GF-D8 (cell line): ENCODE measurements at places on chromosomes 13 and 19.

GRCh38 chr13:90592943-90593342, 754.5 kb upstream of the MIR17HG start:
- no peak for DNase-seq

GRCh38 chr13:76697288-76697687, 188.9 kb downstream of the KCTD12 start:
- DNase-seq, result no peak

- DNase-seq, result no peak
Measured at GRCh38 chr19:11657307-11657706, 60.0 kb downstream of the ZNF627 start.

GRCh38 chr19:45469945-45470761, 2.4 kb downstream of the FOSB start:
- DNase-seq, result no peak

DNA sequence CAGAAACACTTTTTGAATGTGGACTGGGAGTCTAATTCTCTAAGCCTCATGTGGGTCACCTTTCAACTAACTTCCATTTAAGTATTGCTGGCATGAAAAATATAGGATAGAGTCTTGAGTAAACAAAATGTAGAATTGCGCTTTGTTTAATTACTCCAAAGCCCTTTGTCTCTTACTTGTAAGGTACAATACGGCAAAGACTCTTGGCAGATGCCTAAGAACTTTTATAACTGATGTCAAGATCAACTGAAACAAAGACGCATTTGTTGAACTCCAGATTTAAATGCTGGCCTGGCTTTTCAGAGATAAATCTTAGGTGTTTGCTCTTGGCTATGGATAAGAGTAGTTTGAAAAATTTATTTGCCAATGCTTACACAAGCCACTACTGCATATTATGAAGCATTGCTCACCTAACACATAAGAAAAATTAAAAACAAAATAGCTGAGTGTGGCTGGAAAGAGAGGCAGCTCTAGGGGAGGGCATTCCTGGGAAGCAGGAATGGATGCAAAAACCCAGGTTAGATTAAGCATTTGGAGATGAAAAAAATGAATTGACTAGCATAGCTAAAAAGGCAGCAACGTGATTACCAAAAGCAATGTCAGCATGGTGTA, 107.3 kb upstream of the STARD13 start:
- DNase-seq, result no peak

DNA sequence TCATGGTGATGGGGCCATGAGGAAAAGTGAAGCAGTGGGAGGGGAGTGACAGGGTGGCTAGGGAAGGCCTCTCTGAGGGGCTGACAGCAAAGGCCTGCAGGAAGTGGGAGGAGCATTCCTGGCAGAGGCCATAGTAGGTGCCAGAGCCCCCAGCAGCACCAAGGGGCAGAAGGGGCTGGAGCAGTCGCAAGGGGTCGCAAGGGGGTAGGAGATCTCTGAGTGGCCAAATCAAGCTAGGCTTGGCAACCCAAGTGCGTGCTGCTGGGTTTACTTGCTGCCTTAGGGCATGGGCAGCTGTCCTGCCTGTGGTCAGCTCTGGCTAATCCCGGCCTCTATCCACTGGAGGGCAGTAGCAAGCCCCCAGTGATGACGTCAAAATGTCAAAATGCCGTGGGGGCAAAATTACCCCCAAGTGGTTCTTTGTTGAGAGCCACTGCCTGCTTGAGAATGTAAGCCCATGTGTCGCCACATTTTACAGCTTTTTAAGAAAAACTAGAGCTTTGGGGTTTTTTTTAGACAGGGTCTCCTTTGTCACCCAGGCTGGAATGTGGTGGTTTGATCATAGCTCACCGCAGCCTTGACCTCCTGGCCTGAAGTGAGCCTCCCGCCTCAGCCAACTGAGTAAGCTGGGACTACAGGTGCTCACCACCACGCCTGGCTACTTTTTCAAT, 11.8 kb downstream of the CCDC97 start:
- no peak for DNase-seq

GRCh38 chr19:45464274-45464673, 3.5 kb upstream of the FOSB start:
- DNase-seq, result no peak

DNA sequence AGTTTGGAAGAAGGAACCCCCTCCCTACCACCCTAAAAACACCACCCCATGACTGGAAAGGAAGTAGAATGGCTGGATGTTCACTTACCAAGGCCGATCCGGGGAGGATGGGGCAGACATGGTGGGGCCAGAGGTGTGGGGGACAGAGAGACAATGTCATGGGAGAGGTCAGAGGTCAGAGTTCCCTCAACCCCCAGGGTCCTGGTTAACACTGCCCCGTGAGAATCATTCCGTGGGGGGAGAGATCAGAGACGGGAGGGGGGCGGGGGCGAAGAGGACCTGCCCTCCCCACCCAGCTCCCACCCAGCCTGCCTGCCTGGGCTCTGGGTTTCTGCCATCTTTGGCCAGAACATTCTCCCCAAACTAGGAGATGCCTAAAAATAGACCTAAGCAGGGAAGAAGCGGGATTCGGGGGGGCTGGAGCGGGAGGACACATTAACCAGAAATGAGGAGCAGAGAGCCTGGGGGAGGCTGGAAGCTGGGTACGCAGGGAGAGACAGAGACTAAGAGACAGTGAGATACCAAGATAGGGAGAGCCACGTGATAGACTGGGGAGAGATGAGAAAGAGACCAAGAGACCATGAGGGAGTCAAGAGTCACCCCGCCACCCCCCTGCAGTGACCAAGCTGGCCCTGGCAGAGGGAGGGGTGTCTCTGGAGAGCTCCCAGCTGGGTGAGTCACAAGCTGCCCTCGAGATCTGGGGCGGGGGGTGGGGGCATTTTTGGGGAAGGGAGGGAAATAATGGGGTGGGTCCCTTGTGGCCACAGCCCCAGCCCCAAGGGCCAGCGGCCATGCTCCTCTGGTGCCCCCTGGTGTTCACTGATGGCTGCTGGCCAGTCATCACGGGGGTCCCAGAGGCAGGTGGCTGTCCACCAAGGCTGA, 6.1 kb upstream of the KANK2 start:
- DNase-seq, result no peak

- DNase-seq, result no peak
Measured at GRCh38 chr13:23740002-23740401, 149.2 kb downstream of the MIPEP start.

DNA sequence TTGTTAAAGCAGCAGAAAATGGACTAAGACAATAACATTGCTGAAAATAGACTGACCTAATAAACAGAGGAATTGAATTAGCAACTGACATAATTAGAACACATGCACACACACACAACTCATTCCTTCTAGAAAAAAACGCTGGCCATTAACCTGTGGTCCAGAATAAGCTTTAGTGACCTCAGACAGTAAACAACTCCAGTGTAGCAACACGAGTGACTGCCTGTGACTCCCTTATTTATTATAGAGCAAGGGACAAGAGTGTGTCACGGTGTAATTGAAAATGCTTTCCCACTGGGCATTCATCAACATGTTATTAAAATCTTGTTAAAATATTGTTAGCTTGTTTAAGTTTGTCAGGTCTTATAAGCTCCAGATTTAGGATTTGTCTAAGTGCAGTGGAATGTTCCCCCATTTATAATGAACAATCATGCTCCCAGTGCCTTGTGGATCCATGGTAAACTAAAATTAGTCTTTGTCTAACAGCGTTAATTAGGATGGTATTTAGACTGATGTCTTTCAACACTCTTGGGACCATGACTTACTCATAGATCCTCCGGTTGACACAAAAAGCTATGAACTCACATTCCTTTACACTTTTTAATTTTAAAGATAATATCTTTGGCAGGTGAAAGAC, 111.7 kb upstream of the IRS2 start:
- no peak for DNase-seq

DNA sequence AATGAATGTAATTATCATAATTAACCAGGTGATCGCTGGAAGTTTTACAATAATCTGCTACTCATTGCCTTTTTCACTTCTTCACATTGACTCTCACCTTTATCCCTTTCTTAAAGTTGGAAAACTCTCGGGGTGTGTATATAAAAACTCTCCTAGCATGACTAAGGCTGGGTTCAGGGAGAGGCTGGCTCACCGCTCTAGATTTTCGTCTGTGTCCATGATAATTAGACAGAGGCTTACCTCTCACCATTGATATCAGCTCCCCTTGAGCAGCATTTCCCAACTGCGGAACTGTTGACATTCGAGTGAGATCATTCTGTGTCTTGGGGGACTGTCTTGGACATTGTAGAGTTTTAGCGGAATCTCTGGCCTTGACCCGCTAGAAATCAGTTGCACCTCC, 39.4 kb downstream of the NFIX start:
- no peak for DNase-seq

DNA sequence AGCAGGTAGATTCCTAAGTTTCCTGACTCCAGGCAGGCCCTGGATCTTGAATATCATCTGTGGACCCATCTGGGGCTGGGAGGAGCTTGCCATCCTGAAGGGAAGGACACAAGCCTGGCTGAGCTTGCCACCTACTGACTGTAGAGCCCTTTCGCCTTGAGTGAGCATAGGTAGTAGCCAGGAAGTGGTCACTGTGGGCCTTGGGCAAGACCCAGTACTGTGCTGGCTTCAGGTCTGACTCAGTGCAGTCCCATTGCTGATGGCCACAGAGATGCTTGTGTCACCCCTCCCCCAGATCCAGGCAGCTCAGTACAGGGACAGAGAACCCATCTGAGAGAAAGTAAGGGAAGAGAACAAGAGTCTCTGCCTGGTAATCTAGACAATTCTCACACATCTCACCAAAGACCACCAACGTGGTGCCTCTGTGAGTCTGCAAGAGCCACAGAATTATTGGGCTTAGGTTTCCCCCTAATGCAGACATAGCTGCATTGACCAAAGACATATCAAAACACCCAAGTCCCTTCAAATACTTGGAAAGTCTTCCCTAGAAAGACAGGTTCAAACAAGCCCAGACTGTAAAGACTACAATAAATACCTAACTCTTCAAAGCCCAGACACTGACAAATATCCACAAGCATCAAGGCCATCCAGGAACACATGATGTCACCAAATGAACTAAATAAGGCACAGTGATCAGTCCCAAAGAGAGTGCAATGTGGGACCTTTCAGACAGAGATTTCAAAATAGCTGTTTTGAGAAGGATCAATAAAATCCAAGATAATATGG, 108.2 kb upstream of the WASF3 start:
- DNase-seq, result no peak

DNA sequence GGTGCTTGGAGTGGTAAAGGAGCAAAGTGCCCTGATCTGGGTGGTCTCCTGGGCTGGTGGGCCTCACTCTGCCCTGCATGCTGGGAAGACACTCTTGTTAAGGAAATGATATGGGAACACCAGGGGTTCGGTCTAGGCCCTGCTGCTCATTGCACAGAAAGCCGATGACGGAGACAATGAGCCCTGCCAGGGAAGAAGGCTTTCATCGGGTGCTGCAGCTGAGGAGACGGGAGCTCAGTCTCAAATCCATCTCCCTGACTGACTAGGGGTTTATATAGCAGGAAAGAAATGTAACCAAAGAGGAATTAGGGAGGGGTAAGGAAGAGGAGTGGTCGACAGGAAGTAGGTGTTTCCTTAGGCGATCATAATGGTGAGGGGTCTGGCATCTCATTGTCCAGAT, 253.4 kb downstream of the TEX29 start:
- DNase-seq, result no peak

DNA sequence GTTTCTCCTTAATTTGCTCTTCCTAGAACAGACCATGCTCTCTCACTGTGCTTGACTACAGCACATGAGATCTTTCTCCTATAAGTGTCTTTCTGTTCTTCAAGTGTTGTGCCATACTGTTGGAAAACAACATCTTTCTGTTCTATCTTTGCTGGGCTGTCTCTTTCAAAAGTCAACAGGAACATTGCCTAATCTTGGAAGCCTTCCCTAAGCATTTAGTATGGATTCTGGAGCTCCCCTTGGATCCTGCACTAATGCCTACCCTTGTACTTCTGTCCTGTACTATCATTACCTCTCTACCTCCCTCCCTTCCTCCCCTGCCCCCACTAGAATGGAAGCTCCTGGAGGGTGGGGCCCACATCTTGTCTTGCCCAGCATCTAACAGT, 26.8 kb downstream of the STARD13 start:
- DNase-seq, result no peak

DNA sequence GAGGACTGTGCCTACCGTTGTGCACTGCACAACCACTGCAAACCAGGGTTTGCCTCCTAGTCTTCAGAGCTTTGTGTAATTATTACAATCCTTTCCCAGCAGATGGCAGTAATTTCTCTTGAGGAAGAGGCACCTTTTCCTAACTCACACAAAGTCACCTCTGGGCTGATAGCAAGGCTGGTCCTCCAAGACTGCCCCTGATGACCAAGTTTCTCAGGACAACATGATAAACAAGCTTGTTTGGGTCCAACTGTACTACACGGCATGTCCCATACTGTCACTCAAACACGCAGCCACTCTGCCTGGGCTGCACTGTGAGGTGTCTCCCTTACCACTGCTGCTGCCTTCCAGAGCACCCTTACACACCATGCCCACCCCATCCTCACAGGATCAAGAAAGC, 39.3 kb downstream of the RFXAP start:
- DNase-seq, result peak; percentile 35

DNA sequence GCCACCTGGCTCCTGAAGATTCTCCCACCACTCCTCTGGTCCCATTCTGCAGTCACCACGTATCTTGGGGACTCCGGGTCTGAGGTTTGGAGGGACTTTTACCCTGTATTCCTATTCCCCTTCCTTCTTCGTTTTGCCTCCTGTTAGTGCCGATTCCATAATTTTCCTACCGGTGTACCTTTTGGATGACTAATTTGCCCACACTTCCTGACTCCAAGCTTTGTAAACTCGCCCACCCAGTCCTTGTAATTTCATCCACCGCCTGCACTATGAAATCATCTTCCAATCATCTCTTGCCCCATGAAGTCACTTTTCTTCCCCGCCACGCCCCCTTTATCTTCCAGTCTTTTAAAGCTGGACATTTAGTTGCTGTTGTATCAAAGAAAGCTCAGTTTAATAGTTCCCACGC, 572 bp downstream of the UCHL3 start:
- DNase-seq, result no peak

DNA sequence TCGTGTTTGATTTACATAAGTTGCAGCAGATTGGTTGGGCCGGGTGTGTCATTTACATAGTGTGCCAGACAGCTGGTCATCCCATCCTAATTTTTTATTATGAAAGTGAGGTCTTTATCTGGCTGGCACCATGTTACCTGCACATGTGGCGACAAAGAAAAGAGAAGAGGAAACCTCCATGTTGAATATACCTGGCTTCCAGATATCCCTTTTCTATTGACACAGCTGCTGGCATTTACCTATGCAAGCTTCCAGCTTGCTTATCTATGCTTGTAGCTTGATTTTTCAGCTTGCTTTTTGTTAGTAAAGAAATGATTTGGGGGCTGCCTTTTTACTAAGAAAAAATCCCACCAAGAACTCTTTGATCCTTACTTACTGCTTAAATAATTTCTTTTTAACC, 681.3 kb upstream of the SLITRK1 start:
- no peak for DNase-seq

- DNase-seq, result peak; percentile 31
Measured at GRCh38 chr13:81017513-81018152, 676.7 kb upstream of the SPRY2 start.
